ENCODE measurements at places on chromosomes 2 and 18.

DNA sequence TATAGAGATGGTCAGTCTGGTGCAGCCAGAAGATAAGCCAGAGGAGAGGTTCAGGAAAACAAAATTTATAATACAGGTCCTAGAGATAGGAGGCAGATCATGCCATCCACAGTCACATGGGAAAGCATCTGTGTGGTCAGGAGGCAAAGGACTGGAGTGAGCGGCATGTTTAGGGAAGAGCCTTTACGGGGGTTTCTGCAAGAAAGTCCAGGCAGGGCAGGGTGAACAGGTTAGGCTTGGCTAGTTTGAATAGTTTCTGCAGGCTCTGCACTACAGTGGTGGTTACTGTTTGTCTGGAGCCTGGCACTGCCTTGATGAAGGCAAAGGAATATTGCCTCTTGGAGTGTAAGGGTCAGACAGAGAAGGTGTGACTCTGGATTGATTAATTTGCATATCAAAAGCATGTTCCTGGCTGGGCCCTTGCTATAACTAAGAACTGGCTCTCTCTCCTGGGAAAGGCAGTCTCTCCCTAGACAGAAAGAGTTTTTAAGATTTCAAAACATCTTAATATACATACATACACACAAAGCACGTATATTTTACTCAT is 1034.7 kb upstream of the CHAC2 start:
- DNase-seq: no peak

- DNase-seq: no peak
Observed at GRCh38 chr2:67828066-67828465, 234.7 kb downstream of the C1D start.

DNA sequence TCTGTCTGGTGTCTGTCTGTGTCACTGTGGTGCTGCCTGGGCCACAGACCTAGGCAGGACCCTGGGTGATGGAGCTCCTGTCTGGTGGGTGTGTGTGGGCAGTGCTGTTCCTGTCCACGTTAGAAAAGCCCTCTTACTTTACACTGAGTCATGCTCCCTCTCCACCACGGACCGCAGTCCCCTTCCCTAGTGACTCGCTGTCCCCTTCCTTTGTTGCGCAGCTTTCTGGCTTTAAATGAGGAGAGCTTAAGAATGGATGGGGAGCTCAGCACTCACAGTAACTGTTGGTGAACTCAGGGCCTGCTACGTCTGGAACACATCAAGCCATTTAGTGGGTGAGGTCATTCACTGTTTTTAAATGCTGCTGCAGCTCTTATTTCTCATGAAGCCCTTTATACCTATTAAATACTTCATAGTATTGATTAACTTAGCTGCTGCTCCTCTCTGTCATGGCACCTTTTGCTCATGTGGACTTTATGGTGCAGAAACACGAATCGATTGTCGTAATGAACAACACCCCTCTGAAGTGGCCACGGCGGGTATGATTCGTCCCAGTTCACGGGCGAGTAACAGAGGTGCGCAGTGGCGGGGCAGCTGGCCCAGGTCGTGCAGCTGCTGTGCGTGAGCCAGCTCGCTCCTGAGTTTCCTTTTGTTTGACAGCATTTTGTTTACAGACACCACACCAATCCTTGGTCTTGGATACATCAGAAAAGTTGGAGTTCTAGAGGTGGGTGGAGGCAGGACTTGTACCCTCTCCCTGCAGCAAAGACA is 100.4 kb downstream of the LDLRAD4 start:
- no peak for DNase-seq

DNA sequence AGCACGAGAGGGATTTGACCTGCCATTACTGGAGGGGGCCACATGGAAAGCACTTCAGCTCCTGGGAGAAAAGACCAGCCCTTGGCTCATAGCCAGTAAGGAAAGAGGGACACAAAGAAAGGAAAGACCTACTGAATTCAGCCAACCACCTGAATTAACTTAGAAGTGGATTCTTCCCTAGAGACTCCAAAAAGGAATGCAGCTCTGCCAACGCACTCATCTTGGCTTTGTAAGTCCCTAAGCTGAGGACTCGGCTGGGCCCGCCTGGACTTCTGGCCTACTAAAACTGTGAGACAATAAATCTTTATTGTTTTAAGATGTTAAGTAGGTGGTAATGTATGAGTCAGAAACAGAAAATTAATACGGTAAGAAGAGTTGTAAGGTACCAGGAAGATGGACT is 11.5 kb downstream of the ATF2 start:
- DNase-seq: no peak

DNA sequence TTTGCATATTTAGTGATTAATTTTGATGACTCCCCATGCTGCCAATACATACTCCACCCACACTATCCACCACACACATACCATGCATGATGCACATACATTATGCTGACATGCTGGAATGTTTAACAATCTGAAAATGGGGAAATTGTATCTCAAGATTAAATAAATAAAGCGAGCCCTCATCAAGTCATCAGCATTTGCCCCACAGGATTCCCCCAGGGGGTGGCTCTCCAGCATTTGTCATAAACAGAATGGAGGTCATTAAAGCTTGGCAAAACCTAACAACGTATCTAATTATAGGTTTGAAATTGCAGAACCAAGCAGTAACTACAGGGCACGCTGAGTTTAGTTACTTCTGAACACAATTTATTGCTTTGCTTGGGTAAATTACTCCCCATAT is 141.2 kb upstream of the TACR1 start:
- no peak for DNase-seq

- DNase-seq: no peak
Observed at GRCh38 chr2:95001701-95002100, 23.8 kb upstream of the MAL start.

DNA sequence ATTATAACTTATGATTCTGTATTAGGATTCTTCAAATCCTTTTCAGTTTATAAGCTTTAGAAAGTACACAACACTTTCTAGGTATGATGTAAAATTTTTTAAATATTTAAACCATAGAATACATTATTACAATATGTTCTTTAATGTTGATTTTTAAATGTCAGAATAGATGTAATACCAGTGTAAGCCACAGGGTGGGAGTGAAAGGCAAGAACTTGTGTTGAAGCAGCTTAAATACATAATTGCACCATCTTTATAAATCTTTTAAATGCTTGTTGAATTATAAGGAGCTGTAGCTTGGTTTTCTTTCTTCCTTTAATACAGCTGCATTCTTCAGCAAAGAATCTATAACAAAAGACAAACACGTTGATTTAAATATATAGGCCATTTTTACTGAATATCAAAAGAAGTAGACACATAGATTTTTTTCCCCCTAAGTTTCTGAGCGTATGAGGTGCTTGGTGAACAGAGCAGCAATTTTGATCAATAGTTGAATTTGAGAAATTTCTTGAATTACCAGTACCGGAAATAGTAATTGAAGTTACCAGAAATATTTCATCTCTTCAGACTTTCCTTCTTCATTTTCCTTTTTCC is 63.0 kb downstream of the TANK start:
- DNase-seq: no peak

- no peak for DNase-seq
Observed at GRCh38 chr2:233798335-233799086, 20.4 kb downstream of the MROH2A start.

- DNase-seq: no peak
Observed at GRCh38 chr2:202072737-202073401, at the start of gene KIAA2012. Gene KIAA2012 (plus strand): TSS chr2:202073255. CDS start chr2:202073628, 373 bp downstream.

DNA sequence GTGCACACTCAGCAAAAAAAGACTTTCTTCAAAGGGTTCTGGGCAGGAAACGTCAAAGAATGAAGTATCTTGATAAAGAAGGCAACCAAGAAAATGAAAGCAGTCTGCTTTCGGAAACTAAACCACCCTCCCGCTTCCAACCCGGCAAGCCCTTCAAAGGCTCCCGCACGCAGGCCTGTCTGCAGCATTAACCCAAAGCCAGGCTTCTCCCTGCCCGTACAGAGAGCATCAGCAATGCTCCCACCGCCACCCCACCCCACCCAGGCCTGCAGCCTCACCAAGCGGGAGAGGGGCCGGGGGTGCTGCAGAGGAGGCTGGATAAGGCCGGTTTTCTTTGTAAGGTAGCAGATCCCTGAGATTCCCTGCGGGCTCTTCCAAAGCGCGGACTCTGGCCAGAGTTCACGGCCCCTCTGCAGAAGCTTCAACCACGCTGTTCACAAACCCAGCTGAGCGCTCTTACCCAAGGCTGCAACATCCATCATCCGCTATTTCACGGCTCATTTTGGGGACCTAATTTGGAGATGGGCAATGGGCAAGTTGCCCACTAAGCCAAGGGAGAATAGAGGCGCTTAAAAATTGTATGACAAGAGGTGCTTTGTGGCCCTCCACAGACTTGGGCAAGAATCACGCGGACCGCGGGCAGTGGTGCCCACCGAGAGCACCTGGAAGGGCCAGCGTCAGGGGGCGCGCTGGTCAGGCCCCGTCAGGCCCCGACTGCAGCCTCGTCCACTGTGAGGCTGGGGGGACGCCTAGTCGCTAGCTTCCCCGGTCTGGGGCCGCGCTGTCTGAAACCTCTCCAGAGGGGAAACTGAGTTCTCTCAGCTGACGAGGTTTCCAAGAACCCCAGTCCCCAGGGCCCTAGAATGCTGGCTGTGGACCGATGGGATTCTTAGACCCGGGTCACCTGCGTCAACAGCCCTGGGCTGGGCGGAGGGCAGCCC is 225.4 kb upstream of the ID2 start:
- DNase-seq: no peak

DNA sequence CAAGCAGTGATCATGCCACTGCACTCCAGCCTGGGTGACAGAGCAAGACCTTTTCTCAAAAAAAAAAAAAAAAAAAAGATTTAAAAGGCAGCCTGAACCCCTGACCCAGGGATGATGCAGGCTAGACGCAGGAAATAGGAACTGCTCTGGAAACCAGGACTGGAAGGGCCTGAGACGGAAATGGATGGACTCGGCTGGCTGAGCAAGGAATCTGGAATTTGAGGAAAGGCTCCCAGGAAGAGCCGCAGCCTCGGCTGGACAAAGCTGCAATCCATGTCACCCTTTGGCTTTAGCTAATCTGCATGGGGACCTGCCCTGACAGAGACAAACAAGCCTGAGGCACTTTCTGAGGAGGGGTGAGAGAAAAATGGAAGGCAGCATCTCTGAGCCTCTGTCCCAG is 55.0 kb upstream of the DAPL1 start:
- DNase-seq: no peak

DNA sequence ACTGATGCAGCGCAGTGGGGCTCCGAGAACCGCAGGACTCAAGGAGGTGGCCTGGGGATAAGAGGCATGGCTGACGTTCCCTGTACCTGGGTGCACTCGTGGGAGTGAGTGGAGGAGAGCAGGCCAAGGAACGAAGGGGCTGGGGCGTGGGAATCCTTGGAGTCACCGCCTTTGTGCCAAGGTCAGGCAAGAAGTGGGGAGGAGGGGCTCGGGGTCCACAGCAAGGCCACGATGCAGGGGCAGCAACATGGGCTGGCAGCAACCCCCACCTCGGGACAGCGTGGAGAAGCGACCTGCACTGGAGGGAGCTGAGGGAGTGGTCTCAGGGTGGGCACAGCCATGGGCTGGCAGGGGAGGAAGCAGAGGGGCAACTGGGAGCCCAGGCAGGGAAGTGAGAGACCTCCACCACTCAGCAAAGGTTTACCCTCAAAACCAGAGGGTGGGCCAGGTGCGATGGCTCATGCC is 18.6 kb downstream of the ARID5A start:
- no peak for DNase-seq

DNA sequence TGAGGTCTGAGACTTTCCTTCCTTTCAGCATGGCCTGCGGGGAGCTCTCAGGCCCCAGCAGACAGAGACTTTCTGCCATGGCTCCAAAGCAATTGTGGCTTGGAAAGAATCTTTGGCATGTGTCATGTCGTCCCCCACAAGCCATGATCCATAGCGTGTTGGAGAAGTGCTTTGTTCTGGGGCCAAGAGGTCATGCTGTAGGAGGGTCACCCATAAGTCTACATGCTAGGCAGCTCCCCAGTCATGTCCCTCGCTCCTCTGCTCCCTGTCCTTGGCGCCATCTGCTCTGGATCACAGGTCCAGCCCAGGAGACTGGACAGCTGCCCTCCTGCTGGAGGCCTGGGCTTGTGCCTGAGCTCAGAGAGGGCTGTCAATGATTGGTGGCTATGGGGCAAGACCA is 78.8 kb upstream of the LCLAT1 start:
- DNase-seq: no peak

DNA sequence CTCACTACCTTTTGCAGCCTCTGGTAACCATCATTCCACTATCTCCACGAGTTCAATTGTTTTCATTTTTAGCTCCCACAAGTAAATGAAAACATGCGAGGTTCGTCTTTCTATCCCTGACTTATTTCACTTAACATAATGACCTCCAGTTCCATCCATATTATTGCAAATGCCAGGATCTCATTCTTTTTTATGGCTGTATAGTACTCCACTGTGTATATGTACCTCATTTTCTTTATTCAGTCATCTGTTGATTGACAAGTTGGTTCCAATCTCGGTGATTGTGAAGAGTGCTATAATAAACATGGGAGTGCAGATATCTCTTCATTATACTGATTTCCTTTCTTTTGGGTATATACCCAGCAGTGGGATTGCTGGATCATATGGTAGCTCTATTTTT is 16.9 kb downstream of the IL1RN start:
- no peak for DNase-seq

DNA sequence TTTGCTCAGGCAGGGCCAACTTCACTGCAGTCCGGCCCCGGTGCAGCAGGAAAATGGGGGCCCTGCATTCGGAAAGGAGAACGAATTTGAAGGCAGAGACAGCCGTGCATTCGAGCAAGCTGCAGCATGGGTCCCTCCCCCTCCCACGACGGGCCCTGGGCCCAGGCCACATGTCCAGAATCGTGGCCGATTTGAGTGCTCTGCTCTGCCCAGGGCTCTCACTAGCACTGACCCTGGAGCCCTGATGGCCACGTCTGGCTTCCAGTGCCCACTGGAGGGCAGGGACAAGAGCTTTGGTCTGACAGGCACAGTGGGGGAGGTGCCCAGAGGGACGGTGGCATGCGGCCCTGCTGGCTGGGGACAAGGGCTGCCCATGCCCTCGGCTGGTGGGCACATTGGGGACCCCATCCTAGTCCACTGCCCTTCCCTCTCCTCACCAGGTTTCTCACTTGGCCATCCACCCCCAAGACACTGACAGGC is 14.4 kb upstream of the KLHL30 start:
- no peak for DNase-seq

GRCh38 chr2:43748333-43748732 is 25.5 kb upstream of the DYNC2LI1 start:
- no peak for DNase-seq

- DNase-seq: peak; percentile 47
Observed at GRCh38 chr2:85318222-85319074, 9.3 kb downstream of the TGOLN2 start.

DNA sequence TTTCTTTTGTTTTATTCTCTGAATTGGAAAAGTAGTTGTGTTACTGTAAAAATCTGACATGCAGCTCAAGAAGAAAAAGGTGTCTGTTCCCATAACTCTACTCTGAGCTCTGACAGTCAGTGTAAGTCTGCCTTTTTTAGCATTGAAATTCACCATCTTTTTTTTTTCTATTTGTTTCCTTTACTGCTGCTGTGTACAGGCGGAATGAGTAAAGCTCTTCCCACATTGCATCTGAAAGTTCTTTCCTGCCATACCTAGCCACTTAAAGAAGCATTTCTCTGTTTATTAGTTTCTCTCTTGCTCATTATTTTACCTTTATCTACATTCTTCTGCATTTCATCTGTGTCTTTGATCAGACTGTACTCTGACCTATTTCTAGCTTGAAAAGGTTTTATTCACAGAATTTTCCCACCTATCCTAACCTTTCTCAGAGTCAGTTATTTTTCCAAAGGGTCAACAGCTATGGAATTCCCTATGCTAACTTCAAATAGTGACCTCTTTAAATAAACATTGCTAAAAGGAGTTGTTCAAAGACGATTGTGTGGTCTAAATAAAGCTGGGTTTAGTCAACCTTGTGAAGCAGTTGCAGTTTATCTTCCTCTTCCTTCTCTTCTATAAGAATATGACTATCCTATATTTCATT is 1303.1 kb upstream of the ZEB2 start:
- DNase-seq: no peak

Data from BJ (cell line).